DMS79 (cell line): ENCODE measurements at places on chromosomes 4 and X.

GRCh38 chrX:50691820-50692219 lies 122.2 kb downstream of the SHROOM4 start:
- DNase-seq = no peak

DNA sequence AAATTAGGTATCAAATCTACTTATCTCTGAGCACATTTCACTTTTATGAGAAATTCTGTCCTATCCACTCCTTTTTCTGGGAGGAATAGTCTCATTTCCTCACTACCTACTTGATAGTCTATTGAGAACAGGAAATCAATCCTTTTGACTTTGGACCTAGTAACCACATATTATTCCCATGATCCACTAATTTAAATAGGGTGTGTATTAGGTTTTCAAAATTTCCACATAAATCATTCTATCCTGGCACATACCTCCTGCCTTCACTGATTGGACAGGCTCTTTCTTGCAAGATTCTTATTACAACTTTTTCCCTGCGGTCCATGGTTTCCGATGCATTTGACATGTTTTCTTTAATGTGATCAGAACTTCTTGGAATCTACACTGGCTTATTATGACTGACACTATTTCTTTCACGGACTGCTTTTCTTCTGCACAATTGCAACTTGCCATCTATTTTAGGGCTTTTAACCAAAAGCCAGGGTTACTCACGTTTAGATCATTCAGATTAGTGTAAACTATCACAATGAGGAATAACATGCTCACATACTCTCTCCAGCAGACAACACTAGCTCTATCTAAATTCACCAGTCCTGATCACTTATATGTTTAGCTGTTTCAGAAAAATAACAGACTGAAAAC lies 419.9 kb upstream of the SLIT2 start:
- DNase-seq = no peak

GRCh38 chr4:74439952-74440351 lies 5.0 kb upstream of the AREG start:
- no peak for DNase-seq

DNA sequence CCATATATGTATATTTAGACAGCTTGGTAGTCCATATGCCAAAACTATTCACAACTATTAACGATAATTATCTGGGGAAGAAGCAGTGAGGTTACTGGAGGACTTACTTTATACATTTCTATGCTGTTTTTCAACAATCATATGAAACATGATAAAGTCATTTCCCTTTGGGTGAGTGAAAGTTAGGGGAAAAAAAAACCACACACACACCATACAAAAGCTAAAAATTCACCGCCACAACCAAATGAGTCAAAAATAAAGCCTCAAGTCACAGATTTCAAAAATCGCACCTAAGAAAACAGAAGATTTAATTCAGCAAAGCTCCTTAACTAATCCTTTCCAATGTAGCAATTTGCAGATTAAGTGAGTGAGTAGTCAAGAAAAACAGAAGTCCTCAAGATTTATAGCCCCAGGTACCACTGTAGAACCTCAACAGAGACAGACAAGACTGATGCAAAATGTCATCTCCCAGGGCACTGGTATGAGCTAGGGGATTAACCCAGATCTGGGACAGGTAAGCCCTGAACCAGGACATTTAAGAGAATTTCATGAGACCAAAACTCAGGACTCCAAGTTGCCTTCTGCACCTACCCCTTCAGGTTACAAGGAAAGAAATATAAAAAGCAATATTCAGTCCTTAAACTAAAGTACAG lies 35.1 kb downstream of the SYTL4 start:
- DNase-seq = no peak

- no peak for DNase-seq
Observed at GRCh38 chr4:176790398-176790797, 2.3 kb downstream of the VEGFC start.
